ENCODE measurements at places on chromosomes 16 and 17.

- DNase-seq: no peak
Measured at GRCh38 chr17:31554930-31555329, 163.5 kb downstream of the RAB11FIP4 start.

DNA sequence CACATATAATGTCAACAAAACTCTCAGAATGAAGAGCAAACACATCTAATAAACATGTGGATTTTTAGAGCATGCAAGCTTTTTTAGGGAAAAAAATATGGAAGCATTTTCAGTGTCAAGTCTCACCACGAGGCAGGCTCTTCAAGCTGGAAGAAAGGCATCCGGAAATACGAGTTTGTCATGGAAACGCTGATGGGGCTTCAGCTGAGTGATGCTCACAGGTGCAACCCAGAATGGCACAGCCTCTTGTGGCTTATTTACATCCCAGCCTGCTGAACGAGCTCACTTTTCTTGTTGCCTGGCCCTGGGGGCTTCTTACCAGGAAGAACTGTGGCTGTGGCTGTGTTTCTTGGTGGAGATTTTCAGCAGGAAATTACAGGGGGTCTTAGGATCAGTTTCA, 24.1 kb upstream of the DYNLL2 start:
- DNase-seq: no peak

DNA sequence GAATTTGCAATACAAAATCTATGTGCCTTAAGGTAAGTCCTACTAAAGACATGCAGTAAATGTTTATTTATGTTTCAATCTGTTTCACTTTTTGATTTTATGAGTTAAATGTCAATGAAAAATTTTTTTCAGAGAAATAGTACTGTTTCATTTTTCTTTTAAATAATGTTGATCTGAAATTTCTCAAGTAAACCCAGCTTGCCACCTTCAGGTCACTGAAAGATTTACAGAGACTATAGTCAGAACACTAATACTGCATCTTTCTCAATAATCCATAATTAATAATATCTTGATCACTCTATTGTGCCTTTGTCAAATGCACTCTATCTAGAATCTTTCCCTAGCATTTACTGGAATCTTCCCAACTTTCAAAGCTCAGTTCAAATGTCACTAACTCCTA, 6.5 kb upstream of the DHX40 start:
- no peak for DNase-seq

DNA sequence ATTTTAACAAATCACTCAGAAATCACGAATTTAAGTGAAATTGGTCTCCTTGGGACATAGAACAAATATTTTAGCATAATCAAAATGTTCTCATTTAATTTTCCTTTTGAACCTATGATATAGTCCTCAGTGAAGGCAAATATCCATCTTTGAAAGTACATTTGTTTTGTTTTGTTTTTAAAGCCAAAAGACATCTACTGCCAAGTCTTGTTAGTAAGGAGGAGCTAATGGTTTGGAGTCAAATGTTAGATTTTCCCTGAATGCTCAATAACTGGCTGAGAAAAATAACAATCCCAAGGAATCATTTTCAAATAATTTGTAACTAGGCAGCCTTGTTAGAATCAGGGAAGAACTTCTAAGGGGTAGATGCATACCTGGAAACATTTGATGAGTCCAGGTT, 302.9 kb upstream of the MAF start:
- DNase-seq: no peak

DNA sequence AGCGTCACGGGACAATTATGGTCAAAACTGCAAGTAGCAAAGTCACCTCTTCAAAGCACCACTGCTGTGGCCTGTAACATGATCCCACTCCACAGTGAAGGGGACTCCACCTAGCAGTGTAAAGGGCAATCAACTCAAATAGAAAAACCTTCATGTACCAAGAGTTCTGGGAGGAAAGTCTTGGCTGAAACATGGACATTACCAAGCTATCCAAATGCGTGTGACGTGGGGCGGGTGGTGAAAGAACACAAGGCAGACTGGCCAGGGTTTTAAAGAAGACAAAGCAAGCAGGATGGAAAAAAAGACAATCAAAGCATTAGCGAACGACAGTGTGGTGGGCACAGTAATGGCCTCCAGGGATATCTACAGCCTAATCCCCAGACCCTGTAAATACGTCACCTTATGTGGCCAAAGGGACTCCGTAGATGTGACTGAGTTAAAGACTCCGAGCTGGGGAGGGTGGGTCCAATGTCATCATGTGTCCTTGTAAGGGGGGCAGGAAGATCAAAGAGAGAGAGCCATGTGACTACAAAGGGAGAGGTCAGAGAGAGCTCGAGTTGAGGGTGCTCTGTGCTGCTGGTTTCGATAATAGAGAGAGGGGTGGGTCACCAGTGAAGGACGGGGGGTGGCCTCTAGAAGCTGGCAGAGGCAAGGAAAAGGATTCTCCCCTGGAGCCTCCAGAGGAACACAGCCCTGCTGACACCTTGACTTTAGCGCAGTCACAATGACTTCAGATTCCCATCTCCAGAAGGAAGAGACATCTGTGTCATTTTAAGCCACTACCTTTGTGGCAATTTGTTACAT, 6.0 kb downstream of the HSDL1 start:
- no peak for DNase-seq

DNA sequence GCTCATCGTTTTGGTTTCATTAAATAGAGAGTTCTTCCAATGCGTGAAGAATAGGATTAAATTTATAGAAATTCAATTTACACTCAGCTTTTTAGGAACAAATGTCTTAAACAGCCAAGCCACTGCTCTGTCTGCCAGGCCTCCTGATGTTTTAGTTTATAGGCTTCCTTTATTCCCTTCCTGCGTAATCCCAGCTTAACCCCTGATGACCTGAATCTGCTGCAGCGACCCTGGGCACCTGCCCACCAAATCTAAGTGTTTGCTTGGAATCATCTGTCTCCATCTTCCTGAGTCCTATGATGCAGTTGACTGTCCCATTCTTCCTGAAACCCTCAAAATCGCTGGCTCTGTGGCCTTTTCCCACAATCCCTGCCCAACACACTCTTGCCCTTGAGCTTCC, 179.9 kb downstream of the GSG1L start:
- DNase-seq: no peak

GRCh38 chr16:46482895-46483294, 138.3 kb downstream of the SHCBP1 start:
- no peak for DNase-seq

- no peak for DNase-seq
Measured at GRCh38 chr17:50027172-50027880, 28.6 kb upstream of the ITGA3 start.

- DNase-seq: no peak
Measured at GRCh38 chr16:72469932-72470331, 298.0 kb upstream of the PMFBP1 start.

GRCh38 chr17:78946631-78947030, 21.4 kb upstream of the TIMP2 start:
- no peak for DNase-seq

DNA sequence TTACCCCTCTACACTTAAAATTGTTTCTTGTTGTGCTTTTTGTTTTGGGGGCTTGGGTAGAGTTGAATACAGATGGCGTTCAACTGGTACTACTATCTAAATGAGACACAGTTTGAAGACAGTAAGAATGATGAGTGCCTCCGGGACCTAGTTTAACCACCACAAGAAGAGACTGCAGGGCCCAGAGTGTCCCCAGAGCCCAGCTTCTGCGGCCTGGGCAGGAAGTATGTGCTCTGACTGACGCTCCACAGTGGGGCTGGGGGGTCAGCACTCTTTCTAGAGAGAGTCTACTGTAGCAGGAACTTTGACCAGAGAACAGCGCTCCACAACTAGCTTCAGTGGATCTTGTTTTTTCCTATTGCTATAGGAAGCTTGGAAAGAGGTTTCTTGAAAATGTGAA, 174.0 kb downstream of the VPS53 start:
- DNase-seq: no peak

DNA sequence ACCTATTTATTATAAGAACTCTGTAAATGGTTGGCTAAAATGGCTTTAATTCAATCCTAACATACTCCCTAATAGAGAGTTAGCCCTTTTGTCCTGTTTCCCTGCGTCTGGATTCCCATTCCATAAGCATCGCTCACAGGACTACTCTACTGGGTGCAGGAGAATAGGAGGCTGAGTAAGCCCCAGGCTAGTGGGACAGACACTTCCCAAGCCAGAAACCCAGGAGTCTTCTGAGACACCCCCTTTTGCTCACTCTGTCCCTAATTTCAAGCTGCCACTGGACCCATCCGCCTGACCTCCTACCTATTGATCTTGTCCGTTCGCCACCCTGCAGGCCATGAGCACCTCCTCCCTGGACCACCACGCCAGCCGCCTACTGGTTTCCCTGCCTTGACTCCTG, 16.7 kb upstream of the TOB1 start:
- no peak for DNase-seq

DNA sequence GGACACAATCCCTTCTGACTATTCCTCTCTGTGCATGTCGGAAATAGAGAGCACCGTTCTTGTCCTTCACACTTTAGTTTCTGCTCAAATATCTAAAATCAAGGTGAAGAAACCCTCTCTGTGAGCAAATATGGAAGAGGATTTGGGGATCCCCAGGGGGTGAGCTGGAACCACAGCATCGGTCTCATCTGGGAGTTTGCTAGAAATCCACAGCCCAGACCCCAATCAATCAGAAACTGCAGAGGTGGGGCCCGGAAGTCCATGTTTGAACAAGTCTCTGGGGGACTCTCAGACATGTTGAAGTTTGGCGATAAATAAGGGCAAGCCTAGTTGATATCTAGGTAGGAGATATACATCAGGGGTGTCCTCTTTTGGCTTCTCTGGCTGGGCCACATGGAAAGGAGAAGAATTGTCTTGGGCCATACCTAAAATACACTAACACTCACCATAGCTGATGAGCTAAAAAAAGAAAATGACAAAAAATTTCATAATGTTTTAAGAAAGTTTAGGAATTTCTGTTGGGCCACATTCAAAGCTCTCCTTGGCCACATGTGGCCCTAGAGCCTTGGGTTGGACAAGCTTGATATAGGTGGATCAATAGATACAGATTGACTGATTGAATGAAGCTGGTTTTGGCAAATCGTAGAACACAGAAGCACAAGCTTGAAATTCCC, 168.0 kb upstream of the FOXF1 start:
- no peak for DNase-seq

DNA sequence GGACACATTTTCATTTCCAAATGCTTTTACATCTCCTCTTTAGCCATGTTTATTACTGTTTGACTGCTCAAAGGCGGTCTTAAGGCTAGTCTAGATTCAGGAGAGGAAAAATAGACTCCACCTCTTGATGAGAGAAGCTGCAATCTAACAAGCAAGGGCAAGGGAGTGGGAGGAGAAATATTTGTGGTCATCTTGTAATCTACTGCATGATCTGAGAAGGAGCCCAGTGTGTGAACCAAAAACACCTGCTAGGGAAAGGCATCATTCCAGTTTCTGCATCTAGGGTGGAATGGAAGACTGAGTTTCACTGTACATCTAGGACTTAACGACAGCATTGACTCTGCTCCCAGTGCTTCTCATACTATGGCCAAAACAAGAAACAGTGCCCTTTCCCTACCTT, 232.2 kb upstream of the HS3ST3A1 start:
- DNase-seq: no peak

DNA sequence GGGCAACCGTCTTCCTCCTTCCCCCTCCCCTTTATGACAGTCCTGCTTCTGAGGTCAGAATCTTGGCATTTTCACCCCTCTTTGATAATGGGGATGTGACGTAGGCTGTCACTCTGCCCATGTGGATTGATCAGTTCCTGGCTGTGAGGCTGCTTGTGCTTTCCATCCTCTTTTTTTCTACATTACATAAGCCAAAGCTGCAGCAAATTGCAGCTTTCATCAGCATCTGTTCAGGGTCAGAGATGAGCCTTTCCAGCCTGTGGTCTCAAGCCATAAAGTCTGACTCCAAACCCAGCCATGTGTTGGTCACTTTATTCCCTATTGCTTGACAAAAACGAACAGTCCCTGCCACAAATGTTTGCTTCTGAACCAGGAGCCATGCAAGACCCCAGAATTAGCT, 535.1 kb downstream of the CDH11 start:
- DNase-seq: no peak

DNA sequence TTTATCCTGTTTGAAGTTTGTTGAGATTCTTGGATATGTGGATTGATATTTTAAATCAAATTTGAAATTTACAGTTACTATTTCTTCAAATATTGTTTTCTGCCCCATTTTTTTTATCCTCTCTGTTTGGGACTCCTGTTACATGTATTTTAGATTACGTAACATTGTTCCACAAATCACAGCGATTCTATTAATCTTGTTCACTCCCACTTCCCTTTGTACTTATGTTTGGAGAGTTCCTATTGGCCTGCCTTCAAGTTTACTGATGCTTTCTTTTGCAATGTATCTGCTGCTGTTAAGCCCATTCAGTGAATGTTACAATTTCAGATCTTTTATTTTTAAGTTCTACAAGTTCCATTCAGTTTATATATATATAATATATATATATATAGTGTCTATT, 288.3 kb upstream of the TNRC6C start:
- no peak for DNase-seq

GRCh38 chr17:16085066-16085699, 85.6 kb downstream of the TTC19 start:
- no peak for DNase-seq

DNA sequence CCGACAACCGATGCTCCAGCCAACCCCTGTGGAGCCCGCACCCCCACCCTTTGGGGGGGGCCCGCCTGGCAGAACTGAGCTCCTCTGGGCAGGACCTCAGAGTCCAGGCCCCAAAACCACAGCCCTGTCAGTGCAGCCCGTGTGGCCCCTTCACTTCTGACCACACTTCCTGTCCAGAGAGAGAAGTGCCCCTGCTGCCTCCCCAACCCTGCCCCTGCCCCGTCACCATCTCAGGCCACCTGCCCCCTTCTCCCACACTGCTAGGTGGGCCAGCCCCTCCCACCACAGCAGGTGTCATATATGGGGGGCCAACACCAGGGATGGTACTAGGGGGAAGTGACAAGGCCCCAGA, 17.9 kb downstream of the NGFR start:
- no peak for DNase-seq

- DNase-seq: no peak
Measured at GRCh38 chr17:75509528-75510258, 5.6 kb downstream of the CASKIN2 start.

DNA sequence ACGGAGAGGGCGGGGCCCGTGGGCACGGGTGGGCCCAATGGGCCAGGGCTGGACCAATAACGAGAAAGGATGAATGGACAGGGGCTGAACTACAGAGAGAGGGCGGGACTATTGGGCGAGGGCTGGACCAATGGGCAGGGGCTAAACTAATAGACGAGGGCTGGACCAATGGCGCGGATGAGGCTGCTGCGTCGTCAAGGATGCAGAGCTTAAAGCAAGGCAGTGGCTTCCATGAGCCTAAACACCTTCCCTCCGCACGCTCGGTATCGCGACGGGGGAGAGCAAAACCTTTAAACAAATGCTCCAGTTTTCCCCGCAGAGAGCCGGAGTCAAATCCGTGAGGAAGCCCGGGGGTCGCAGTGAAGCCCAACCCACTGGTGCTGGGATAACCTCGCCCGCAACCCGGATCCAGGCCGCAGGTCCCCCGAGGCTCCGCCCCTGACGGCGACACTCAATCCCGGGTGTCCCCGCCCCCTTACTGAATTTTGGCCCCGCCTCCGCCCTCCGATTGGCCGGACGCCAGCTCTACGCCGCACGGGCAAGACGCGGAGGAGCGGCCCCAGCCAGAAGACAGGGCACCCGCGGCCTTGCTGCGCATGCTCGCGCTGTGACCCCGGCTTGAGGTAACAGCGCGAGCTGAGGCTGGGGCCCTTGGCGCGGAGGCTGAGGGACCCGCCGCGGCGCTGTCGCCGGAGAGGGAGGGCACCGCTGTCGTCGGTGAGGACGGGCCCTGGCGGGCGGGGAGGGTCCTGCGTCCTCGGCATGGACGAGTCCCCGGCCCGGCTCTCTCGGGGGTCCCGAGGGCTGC, at the start of gene FLYWCH2:
TSS of gene FLYWCH2 (plus strand) at position 566 of the 808 bp plus-strand sequence. CDS start 13,235 bp downstream, outside the sequence.
- peak; percentile 99 for DNase-seq
